ENCODE measurements at places on chromosomes 3 and 15.

- DNase-seq: no peak
Measured at GRCh38 chr3:148615382-148615781, 82.3 kb upstream of the AGTR1 start.

GRCh38 chr3:2920103-2920502 is 190.1 kb downstream of the IL5RA start:
- DNase-seq: no peak

- DNase-seq: peak; percentile 47
Measured at GRCh38 chr3:124887177-124887931, at the start of gene ITGB5. ITGB5 (minus strand) TSS chr3:124887365; CDS start chr3:124887000, 365 bp downstream.

- no peak for DNase-seq
Measured at GRCh38 chr15:52008359-52008697, 10.7 kb upstream of the MAPK6 start.

- DNase-seq: no peak
Measured at GRCh38 chr3:183213415-183214276, 39.4 kb upstream of the B3GNT5 start.

GRCh38 chr15:43625106-43625505 is 6.5 kb upstream of the STRC start:
- no peak for DNase-seq

DNA sequence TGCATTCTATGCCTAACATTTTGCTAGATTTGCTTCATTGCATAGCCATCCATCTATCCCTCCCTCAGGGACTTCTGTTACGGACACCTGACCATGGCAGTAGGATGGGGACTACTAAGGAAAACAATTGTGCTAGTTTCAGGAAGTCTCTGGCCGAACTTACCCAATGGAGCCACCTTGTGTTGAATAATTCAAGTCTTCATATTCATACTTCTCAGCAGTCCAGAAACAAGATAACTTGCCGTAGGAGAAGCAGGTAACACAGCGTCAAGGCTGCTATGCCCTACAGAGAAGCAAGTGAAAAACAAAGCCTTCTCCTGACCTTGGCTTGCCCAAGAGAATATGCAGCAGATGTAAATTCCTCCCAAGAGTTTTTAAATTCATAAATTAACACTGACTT is 685.3 kb downstream of the GRM7 start:
- DNase-seq: no peak

DNA sequence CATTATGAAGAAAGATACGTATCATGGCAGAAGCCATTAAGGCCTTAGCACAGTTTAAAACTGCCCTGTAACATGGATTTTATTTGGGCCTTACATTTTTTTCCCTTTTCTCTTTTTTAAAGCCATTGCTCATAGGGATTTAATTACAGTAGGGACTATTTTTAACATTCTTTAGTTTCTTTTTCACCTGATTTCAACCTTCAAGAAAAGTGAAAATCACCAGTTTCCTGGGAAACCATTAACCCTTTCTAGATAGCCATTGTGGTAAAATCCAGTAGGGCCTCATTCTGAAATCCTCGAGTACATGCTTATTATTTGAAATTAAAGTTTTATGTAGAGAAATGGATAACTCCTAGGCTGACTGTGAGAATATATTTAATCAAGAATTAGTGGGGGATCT is 3.1 kb downstream of the SPRED1 start:
- DNase-seq: no peak

DNA sequence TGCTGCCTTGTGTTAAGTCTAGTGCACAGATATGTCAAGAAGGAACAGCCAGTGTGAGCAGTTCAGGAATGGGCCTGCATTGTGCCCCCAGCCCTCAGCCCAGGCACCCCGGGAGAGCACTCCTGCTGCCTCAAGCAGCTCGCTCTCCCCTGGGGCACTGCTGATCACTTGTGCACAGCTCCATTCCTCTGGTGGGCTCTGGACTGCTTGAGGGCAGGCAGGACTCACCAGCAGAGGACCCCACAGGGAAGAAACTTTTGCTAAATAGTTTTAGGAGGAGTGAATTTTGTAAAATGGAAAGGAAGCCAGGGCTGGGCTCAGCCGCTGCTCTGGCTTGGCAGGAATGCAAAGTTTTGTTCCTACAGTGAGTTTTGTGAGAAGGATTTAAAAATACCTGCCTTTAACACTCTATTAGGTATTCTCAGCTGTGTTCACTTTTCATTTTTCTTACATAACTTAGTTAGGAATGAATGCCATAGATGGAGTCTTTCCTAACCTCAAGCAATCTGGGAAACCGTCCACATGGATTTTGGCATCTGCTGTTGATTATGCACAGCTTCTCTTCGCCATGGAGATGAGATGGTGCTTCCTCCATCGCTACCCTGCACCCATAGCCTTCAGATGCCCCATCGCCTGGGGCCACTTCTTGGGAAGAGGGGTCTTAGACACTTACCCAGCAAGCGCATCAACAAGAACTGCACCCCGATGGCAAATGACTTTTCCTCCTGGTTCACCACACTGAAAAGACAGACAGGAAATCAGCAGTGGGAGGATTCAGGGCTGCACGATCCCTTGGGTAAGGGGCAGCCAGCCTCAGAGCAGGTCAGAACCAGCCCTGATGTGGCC is 42.3 kb upstream of the RAB6B start:
- no peak for DNase-seq

DNA sequence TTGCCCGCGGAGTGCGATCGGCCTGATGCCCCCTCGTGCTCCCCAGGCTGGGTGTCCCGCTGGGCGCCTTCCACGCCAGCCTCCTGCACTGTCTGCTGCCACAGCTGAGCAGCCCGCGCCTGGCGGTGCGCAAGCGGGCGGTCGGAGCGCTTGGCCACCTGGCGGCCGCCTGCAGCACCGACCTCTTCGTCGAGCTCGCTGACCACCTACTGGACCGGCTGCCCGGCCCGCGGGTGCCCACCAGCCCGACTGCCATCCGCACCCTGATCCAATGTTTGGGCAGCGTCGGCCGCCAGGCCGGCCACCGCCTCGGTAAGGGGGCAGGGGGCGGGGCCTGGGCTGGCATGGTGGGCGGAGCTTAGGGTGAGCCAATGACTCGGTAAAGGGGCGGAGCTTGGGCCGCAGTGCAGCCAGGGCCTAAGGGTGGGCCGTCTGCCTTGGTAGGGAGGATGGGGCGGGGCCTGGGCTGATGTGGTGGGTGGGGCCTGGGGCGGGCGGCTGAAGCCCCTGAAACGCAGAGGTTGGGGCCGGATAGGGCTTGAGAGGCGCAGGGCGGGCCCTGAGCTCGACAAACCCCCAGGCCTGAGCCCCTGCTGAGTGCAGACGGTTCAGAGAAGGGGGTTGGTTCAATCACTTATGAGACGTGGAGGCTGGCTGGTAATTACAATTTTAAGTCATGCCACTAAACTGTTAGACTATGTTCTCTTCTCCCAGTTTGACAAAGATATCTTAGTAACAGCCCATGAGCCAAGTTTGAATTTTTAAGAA is 13.7 kb downstream of the CAND2 start:
- peak; percentile 93 for DNase-seq

GRCh38 chr3:30122359-30122758 is 484.0 kb upstream of the TGFBR2 start:
- DNase-seq: no peak

GRCh38 chr15:88896333-88897033 is 1.1 kb upstream of the HAPLN3 start:
- no peak for DNase-seq

DNA sequence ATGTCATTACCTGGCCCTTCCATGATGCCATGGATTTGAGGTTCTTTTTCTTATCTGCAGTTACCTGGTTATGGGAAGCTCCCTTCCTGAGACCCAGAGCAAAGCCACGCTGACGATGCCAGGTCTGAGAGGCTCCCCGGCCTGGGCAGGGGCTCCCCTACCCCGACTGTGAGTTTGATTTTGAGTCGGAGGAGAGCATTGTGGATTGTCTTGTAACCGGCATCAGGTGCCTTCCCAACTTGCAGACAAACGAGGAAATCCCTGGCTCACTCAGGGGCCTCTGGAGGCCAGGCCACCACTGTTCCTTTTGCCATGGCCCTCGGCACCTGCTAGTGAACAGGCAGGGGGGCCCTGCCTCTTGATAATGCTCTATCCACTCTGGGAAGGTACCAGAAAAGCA is 151.4 kb downstream of the ATP10A start:
- DNase-seq: no peak

GRCh38 chr3:30353711-30354467 is 252.5 kb upstream of the TGFBR2 start:
- DNase-seq: peak; percentile 30

- no peak for DNase-seq
Measured at GRCh38 chr3:127820826-127821313, 1.4 kb downstream of the MGLL start.

DNA sequence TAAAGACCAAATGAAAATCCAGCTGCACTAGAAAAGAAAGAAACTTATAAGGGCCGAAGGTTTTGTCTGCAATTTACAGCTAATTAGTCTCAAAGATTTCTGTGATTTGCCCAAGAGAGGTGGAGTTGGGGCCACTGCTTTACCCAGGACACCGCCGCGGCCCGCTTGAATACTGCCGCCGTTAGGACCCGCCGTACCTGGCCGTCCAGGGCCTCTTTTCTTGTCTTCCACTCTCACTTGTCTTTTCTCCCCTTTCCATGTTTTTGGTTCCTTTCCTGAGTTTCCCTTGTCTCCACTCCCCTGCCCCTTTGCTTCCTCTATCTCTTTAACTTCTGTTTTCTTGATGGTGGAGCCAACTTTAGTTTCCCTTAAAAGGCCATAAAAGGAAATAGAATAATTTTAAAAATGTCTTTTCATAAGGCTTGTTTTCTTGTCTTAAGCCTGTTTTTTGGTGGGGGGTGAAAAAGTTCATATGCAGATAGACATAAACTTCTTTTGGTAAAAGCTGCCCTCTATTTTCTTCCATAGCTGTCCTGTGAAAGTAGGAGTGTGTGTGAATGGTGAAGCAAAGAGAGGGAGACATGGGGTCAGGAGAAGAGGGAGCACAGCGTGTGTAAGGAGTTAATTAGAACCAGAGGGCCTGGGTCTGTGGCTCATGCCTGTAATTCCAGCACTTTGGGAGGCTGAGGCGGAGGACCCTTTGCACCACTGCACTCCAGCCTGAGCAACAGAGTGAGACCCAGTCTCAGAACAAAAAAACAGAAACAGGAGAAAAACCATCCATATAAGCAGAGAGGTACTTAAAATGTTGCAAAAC is 16.0 kb upstream of the CCNL1 start:
- DNase-seq: no peak

- no peak for DNase-seq
Measured at GRCh38 chr15:47340571-47340920, 376.8 kb upstream of the SEMA6D start.

GRCh38 chr3:4786431-4786830 is 192.8 kb upstream of the BHLHE40 start:
- no peak for DNase-seq

- no peak for DNase-seq
Measured at GRCh38 chr3:151011427-151011826, 38.9 kb upstream of the CLRN1 start.

GRCh38 chr3:189188466-189188865 is 16.7 kb downstream of the TPRG1 start:
- DNase-seq: no peak

GRCh38 chr3:18666655-18667054 is 241.5 kb upstream of the SATB1 start:
- DNase-seq: no peak

DNA sequence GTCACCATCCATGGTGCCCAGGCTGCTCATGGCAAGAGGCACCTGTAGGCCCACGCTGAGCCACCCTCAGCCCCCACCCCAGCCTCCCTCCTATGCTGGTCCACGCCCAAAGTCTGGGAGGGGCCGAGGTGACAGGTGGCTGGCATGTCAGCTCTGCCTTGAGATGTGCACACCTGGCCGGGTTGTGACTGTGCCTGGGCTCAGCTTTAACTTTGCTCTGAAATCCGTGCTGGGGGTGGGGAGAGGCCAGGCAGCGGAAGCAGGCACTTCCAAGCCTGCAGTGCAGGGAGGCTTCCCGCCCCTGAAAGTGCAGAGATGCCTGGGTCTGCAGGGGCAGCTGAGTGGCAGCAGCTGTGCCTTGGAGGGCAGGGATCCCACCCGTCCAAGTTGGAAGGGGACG is 1124.8 kb downstream of the SI start:
- DNase-seq: no peak

- no peak for DNase-seq
Measured at GRCh38 chr3:17972476-17972875, 230.0 kb upstream of the TBC1D5 start.

- DNase-seq: peak; percentile 84
Measured at GRCh38 chr15:31391687-31392671, 65.3 kb downstream of the KLF13 start.

DNA sequence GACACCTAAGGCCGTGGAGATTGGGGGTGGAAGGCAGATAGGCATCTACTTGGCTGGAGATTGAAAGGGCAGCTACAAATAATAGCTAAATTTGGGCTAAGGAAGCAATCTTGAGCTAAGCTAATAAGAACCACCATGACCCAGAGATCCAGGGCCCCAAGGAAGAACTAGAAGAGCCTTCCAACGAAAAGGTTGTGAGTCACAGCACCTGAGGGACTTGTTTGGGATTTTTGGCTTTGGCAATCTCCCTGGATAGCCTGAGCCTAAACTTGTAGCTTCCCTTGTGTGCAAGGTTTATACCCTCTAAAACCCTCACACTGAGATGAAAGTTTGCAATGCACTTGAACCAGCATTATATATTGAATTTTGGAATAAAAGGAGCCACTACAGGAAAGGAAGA is 364.0 kb upstream of the IL12A start:
- DNase-seq: no peak

GRCh38 chr3:150370122-150370602 is 37.9 kb upstream of the TSC22D2 start:
- no peak for DNase-seq

DNA sequence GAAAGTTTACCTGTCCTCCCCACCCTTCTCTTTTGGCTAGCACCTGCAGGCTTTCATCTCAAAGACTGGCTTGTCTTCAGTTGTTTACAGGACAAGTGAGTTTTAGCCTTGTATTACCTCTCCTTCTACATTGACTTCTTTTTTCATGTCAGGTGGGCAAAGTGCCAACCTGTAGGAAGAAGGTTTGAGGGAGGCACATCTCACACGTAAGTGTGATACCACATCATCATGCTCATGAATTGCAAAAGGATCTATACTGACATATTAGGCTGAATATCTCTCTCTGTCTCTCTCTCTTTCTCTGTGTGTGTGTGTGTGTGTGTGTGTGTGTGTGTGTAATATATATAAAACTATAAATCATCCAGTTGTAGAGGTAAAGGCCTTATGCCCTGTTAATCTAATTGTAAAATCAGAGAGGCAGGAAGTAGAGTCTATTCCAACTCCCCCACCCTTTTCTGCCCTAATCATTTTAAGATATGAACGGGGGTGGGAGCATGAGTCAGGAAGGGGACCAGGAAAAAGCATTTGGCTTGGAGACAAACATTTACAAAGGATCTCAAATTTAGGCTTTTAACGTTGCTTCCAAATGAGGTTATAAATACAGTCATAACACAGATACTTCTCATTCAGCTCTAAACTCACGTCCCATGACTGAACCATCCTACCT is 107.0 kb upstream of the PFN2 start:
- no peak for DNase-seq

DNA sequence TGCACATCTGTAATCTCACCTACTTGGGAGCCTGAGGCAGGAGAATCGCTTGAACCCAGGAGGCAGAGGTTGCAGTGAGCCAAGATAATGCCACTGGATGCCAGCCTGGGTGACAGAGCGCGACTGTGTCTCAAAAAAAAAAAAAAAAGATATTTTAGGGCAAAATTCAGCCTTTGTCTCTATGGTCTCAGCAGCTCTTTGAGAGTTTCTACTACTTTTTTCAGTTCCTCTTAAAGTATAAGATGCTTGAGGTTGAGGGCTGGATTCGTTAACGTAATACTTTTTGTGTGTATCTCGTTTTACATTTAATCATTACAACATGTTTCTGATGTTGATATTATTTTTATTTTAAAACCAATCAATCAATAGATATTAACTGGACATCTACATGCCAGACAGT is 381.2 kb upstream of the TBL1XR1 start:
- DNase-seq: no peak

GRCh38 chr3:153463895-153464294 is 301.9 kb downstream of the RAP2B start:
- no peak for DNase-seq
